ENCODE measurements at places on chromosomes 4 and X.

GRCh38 chr4:130335417-130336194 is 1239.7 kb downstream of the C4orf33 start:
- no peaks in the 10 kb centered on the region for H3K36me3 ChIP-seq
- no peak overlapping the region for H3K27ac ChIP-seq
- H3K4me1 ChIP-seq: no peaks in the 10 kb centered on the region
- H3K4me3 ChIP-seq: no peak overlapping the region
- no peaks in the 10 kb centered on the region for H3K27me3 ChIP-seq

DNA sequence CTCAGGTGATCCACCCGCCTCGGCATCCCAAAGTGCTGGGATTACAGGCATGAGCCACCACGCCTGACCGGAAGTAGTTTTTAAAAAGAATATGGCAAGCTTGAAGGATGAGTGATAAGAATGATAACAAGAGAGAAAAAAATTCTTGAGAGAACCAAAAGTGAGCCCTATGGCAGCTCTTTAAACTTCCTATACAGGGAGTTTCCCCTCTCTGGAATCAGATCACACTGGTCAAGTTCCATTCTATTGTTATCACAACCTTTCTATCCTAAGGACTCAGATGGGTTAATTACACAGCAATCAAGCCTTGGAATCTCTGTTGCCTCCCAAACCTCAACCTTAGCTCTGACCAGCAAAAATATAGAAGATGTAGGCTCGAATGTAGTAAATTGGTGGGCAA is 33.8 kb upstream of the ZNF518B start:
- no peaks in the 10 kb centered on the region for H3K36me3 ChIP-seq
- H3K27ac ChIP-seq: no peak overlapping the region
- peaks cover 11% of the 10 kb centered on the region for H3K27me3 ChIP-seq
- no peak overlapping the region for H3K4me3 ChIP-seq

DNA sequence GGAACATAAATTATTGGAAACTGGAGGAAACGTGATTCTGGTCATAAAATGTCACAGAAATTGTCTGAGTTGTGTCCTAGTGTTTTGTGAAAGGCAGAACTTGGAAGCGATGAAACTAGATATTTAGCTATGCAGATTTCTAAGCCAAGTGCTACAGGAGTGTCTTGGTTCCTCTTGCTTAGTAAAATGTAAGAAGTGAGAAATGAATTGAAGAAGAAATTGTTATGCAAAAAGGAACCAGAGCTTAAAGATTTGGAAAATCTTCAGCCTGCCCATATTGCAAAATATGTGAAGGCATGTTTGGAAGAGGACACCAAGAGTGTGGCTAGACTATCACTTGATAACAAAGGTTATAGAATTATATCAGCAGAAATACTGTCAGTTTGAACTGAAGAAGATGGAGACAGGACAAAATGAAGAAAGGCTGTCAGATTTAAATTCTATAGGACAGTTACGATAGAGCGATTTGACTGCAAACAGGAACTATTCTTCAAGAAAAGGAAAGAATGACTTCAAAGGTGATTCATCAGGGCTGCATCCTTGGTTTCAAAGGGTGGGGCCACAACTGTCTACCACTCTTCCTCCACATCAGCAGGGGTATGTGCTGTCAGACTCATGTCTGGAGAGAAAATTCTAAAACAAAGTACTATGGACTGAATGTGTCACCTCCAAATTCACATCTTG is 9.4 kb upstream of the CDS1 start:
- no peak for DNase-seq
- H3K27me3 ChIP-seq: peaks cover 6% of the 10 kb centered on the region
- H3K4me1 ChIP-seq: peaks cover 2% of the 10 kb centered on the region
- no peak overlapping the region for H3K4me3 ChIP-seq
- no peaks in the 10 kb centered on the region for H3K36me3 ChIP-seq
- H3K27ac ChIP-seq: no peak overlapping the region

DNA sequence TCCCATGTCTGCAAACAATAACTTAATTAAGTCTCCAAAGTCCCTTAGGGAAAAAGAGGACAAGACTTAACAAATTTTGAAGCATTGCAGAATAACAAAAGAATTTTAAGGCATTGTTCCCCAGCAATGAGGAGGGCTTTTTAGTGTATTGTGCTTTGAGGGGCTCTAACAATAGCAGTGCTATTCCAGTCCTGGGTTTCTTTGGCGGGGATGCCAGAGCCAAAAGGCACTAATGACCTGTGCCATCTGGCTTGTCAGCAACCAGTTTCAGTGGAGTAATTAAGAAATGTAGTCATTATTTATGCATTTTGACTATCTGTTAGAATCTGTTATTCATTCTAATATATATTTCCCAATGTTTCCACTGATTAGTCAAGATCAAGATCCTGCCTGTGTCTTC is 575.4 kb downstream of the SPRY1 start:
- no peaks in the 10 kb centered on the region for H3K36me3 ChIP-seq
- no peak for DNase-seq
- H3K27me3 ChIP-seq: no peaks in the 10 kb centered on the region
- H3K4me1 ChIP-seq: no peaks in the 10 kb centered on the region
- H3K27ac ChIP-seq: no peak overlapping the region
- no peak overlapping the region for H3K4me3 ChIP-seq

GRCh38 chrX:10377427-10377826 is 220.7 kb downstream of the CLCN4 start:
- H3K4me1 ChIP-seq: no peaks in the 10 kb centered on the region
- DNase-seq: no peak
- H3K27me3 ChIP-seq: no peaks in the 10 kb centered on the region
- no peak overlapping the region for H3K4me3 ChIP-seq

DNA sequence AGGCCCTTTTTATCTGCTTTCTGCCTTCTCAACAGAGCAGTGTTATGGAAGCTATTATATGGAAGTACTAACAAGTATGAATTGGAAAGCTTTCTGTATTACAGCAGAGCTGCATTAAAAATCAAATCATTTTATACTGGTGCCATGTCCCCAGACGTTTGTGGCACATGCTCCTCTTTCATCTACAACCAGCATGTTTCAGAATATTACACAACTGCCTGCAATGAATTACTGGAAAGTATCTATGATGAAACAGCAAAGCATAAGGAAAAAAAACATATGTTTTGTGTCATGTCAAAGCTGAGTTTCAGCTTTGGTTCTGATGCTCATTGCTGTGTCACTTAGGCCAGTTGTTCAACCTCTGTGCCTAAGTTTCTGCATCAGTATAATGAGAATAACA is 576.8 kb downstream of the GBA3 start:
- no peaks in the 10 kb centered on the region for H3K36me3 ChIP-seq
- no peak for DNase-seq
- no peaks in the 10 kb centered on the region for H3K4me1 ChIP-seq
- H3K27me3 ChIP-seq: no peaks in the 10 kb centered on the region

GRCh38 chrX:20347481-20347880 is 80.8 kb upstream of the RPS6KA3 start:
- no peak overlapping the region for H3K4me3 ChIP-seq
- no peak overlapping the region for H3K27ac ChIP-seq
- no peak for DNase-seq
- no peaks in the 10 kb centered on the region for H3K36me3 ChIP-seq
- no peaks in the 10 kb centered on the region for H3K27me3 ChIP-seq

- H3K4me3 ChIP-seq: no peak overlapping the region
- no peak for DNase-seq
- H3K36me3 ChIP-seq: no peaks in the 10 kb centered on the region
- H3K4me1 ChIP-seq: no peaks in the 10 kb centered on the region
Observed at GRCh38 chr4:83961575-83961974, 425.7 kb downstream of the GPAT3 start.

- peaks cover 2% of the 10 kb centered on the region for H3K27me3 ChIP-seq
- no peak overlapping the region for H3K4me3 ChIP-seq
- no peak for DNase-seq
- no peaks in the 10 kb centered on the region for H3K4me1 ChIP-seq
- H3K27ac ChIP-seq: no peak overlapping the region
Observed at GRCh38 chr4:172979332-172979731, 189.3 kb upstream of the GALNT7 start.

Measured in activated CD8-positive, alpha-beta T cell treated with anti-CD3 and anti-CD28 coated beads, Interleukin-2, amount 10 ng/mL, durations not matched to agents 7 days and 5 days (primary cell).